ENCODE measurements at places on chromosomes 13 and 19. TPM values are rescaled to one million over a fixed set of nuclear protein-coding genes. Genes with fewer than 3 reads are reported as not detected.

Gene LRRC63
- total RNA-seq, result not detected

Gene MAMSTR
- total RNA-seq, result 2.7 TPM

Gene ZNF763
- total RNA-seq, result 0.86 TPM

Gene KIR3DL1
- total RNA-seq, result not detected

Gene HNRNPM
- total RNA-seq, result 100 TPM

Gene NLRP4
- not detected for total RNA-seq

Gene KLK3
- total RNA-seq, result not detected

Measured in myometrial cell (primary cell).